Progenitor cell of endocrine pancreas (in vitro differentiated cells): ENCODE measurements at places on chromosomes 3 and 15.

DNA sequence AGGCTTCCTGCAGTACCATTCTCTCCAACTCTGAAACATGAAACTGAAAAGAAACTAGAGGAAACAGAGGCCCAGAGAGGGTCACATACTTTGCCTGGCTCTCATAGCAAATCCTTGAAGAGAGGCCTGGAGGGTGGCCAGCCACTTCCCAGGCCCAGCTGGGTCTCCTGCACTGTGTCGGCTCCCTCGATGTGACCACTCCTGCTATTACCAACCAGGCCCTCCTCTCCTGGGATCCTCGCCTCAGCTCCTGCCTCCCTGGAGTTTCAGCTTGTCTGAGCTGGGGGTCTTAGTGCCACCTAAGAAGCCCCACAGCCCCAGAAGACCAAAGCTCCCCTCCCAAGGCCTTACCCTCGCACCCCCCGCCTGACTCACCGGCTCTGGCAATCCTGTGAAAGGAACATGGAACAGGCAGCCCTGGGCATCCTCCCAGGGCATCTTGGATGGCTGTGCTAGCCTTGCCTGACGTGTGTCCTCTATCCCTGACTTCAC, 4.6 kb downstream of the LOXL1 start:
- no peak for DNase-seq

DNA sequence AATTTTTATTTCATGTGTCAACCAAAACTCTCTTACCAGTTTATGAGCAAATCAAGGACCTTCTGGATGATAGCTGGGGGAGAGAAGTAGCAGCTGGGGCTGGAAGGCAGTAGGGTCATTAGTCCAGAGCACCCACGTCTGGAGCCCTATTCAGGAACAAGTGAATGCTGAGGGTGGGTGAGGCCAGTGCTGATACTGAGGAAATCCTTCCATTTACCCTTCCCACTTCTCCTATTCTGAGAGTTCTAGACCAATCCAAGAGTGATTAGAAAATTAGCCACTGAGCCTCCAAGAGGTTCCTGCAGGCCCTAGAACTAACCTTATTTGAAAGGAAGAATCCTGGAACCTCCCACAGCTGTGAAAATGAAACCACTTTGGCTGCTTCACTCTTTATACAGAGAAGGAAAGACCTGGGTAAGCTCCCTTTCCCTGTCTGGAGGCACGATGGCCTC, 46.2 kb upstream of the VILL start:
- no peak for DNase-seq

DNA sequence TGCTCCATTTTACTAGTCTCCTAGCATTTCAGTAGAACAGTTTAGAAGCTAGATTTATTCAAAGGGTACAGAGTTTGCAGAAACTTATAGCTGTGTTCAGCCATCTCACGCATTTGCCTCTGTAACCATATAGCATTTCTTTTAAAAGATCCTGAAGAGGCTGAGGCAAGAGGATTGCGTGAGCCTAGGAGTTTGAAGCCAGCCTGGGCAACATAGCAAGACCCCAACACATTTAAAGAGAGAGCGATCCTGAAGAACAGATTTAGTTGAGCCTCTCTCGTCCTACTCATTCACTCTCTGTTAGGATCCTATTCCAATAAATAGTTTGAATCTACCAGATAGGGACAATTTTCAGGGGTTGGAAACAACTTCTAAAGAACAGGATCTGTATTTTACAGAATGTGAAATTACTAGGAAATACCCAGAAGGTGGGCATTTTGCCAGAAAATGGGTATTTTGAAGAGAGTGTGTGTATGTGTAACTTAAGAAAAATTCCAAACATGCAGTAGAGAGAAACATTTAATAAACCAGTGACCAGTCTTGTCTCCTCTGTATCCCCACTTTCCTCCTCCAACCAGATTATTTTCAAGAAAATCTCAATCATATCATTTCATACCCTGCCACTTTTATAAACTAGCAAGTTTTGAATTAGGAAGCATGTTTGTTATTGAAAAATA, 4.5 kb downstream of the EIF3J start:
- DNase-seq, result no peak

GRCh38 chr3:15982667-15983196, 185.0 kb upstream of the ANKRD28 start:
- no peak for DNase-seq

GRCh38 chr3:197793247-197793646, 2.2 kb downstream of the LRCH3 start:
- DNase-seq, result no peak

DNA sequence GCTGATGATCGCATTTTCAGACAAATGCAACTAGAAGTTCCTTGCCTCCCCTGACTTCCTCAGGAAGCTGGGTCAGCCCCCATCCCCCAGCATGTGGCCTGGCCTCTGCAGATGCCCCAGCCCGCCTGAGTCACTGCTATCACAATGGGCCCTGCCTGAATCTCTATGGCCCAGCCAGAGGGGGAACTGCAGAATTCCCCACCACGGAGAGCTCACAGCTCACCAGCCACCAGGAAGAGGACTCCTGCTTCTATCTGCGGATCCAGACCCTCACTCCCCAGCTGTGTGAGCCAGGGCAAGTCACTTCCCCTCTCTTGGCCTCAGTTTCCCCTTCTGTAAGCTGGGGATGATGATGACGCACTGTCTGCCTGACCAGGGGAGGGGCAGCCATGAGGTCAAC, 6.9 kb downstream of the PLXND1 start:
- DNase-seq, result no peak

- no peak for DNase-seq
Measured at GRCh38 chr3:26962492-26963360, 340.2 kb downstream of the LRRC3B start.

- no peak for DNase-seq
Measured at GRCh38 chr3:50008931-50009330, 69.0 kb downstream of the RBM6 start.

- no peak for DNase-seq
Measured at GRCh38 chr3:64340641-64341101, 115.4 kb upstream of the PRICKLE2 start.

- DNase-seq, result no peak
Measured at GRCh38 chr3:183464480-183464879, 36.1 kb upstream of the MCF2L2 start.

DNA sequence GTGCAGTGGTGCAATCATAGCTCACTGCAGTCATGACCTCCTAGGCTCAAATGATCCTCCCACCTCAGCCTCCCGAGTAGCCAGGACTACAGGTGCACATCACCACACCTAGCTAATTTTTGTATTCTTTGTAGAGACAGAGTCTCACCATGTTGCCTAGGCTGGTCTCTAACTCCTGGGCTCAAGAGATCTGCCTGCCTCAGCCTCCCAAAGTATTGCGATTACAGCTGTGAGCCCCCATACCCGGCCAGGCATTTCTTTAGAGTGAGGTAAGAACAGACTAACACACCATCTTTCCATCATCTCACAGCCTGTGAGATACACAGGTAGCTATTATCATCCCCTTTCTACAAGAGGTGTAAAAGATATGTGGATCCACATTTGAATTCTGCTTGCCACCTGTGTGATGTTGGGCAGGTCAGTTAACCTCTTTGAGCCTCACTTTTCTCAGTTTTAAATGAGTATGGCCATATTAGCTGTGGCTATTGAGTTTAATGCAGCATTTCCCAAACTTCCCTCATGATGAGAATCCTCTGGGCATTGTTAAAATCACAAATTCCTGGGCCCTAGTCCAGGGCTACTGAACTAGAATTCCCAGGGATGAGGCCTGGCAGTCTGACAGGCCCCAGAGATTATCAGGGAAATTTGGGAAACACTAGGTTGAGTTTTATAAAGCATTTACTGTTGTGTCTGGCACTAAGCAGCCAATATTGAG, 46.0 kb downstream of the ANP32A start:
- DNase-seq, result no peak

DNA sequence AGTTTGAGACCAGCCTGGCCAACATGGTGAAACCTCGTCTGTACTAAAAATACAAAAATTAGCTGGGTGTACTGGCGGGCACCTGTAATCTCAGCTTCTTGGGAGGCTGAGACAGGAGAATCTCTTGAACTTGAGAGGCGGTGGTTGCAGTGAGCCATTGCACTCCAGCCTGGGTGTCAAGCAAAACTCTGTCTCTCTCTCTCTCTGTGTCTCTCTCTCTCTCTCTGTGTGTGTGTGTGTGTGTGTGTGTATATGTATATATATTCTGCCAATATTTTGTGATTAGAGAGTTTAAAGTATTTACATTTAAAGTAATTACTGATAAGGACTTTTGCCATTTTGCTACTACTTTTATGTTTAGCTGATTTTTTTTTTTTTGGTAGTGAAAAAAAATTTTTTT, 15.7 kb downstream of the RBM6 start:
- DNase-seq, result no peak

DNA sequence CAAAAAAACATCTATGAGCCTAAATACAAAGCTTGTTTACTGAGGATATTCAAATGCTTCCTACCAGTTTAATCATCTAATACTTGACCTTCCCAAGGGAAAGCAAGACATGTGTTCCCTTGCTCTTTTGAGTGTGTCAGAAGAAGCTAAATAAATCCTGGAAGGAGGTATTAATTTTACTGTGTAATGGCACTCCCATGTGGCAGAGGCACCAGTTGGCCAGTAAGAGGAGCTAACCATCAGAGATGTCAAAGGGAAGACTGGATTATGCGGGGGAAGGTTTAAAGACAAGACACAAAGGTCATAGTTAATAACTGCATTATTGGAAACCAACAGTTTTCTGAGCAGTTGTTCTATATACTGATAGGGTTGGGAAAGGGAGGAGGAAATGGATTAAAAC, 125.1 kb downstream of the SUCLG2 start:
- DNase-seq, result no peak

GRCh38 chr3:105402287-105402801, 35.6 kb downstream of the ALCAM start:
- no peak for DNase-seq

DNA sequence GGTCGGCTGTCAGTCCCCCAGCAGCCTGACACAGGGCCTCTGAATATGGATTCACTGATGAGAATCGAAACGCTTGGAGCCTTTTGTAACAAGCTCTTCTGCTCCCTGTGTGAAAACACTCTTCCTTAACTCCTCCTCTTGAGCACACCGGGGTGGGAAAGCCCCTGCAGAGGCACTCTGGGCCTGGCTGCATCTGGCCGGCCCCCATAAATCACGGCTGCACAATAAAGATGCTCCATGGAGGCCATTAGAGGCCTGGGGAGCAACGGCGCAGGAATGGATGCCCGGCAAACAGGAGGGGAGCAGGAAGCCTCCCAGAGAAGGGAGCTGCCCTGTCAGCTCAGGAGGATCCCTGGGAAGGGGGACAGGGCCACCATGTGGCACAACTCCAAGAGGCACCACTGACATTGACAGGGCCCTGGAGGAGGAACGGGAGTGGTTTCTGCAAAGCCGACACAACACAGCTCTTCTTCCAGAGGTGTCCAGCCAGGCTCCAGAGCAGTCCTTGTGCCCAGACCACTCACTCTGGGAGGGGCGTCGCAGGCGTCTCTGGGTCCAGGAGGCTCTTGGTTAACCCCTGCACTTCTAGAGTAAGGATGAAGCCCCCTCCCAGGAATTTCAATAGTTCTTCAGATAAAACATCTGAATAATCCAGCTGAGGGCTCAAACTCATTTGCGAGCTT, 509.3 kb upstream of the PPP2R3A start:
- peak; percentile 11 for DNase-seq

GRCh38 chr15:100760357-100760903, 119.2 kb upstream of the ALDH1A3 start:
- DNase-seq, result no peak

GRCh38 chr15:99507016-99507503, 58.7 kb upstream of the MEF2A start:
- DNase-seq, result no peak

DNA sequence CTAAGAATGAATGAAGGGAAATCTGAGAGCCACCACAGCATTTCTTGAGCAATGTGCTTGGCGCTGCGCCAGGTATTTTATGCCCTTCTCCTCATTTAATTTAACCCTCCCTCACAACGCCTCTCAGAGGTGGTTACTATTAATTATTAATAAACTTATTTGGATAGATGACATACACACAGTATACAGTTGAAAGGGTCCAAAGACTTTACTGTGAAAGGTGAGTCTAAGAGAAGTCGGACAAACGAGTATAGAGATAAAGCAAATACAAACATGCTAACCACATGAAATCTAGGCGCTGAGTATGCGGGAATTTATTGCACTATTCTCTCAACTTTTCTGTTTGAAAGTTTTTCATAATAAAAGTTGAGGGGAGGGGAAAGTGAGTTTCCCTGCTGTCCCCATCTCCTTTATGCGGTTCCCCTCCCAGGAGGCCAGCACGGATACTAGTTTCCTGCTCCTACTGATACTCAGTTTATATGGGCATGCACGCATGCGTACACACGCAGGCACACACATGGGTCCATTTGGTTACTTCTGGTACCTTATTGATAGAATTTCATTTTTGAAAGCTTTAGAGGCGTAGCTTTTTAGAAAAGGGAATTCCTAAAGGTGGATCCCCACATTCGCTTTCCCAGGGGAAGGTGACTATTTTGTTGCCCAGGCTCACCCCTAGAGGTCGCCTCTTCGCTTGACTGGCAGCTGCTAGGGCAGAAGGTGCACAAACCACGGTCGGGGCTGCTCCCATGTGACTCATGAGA, 28.5 kb upstream of the KCTD6 start:
- DNase-seq, result peak; percentile 50

DNA sequence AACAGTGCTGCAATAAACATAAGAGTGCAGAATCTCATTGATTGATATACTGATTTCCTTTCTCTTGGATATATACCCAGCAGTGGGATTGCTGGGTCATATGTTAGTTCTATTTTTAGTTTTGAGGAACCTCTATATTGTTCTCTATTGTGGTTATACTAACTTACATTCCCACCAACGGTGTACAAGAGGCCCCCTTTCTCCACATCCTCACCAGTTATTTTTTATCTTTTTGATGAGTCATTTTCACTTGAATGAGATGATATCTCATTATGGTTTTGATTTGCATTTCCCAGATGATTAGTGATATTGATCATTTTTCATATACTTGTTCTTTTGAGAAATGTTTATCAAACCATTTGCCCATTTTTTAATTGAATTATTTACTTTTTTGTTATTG, 12.4 kb upstream of the IREB2 start:
- no peak for DNase-seq

DNA sequence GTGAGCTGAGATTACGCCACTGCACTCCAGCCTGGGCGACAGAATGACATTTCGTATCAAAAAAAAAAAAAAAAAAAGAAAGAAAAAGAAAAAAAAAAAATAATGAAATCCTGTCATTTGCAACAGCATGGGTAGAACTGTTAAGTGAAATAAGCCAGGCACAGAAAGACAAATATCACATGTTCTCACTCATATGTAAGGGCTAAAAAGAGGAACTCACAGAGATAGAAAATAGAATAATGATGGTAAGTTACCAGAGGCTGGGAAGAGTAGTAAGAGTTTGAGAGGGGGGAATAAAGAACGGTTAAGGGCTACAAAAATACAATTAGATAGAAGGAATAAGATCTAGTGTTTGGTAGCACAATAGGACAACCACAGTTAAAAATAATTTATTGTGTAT, 19.7 kb downstream of the DENND6A start:
- no peak for DNase-seq

- DNase-seq, result peak; percentile 36
Measured at GRCh38 chr3:49454458-49454857, 15.6 kb upstream of the DAG1 start.
